Activated naive CD4-positive, alpha-beta T cell treated with anti-CD3 and anti-CD28 coated beads, Interleukin-2, amount 10 ng/mL, durations not matched to agents 7 days and 5 days (primary cell): ENCODE measurements at places on chromosomes 16 and 17.

- DNase-seq = peak; percentile 45
Measured at GRCh38 chr17:63550817-63551639, 751 bp downstream of the DCAF7 start.

DNA sequence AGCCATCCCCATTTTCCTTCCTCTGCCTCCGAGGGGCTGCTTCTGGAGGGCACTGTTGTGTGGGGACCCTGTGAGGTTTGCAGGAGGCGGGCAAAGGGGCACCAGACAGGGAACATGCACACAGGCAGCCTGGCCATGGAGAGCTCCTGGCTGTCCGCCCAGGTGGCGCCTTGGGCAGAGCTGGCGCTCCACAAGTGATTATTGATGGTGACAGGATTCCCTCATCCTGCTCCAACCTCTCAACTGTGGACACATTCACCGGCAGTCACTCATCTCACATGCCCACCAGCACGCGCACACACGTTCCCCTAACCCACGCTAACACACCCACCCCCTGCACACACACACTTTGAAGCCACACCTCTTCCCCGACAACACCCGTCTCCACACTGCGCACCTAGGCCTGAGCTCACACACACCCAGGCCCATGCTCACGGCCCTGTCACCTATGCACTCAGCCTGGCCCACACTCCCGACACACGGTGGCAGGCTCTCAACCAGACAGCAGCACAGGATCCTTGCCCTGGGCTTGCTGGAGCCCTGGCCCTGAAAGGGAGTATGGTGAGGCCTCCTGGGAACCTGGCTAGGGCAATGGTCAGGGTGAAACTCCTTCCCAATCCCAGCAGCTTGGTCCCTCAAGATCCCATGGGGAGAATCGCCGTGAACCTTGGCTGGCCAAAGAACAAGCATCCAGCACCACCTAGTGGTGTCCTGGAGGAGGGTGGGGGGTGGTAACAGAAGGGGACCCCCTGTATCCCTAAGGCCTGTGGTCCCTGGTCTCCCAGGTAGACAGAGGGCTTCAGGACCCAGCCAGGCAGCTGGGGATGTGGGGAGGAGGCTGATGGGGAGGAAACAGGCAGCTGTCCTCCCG, 3.6 kb downstream of the PNMT start:
- DNase-seq = peak; percentile 38

DNA sequence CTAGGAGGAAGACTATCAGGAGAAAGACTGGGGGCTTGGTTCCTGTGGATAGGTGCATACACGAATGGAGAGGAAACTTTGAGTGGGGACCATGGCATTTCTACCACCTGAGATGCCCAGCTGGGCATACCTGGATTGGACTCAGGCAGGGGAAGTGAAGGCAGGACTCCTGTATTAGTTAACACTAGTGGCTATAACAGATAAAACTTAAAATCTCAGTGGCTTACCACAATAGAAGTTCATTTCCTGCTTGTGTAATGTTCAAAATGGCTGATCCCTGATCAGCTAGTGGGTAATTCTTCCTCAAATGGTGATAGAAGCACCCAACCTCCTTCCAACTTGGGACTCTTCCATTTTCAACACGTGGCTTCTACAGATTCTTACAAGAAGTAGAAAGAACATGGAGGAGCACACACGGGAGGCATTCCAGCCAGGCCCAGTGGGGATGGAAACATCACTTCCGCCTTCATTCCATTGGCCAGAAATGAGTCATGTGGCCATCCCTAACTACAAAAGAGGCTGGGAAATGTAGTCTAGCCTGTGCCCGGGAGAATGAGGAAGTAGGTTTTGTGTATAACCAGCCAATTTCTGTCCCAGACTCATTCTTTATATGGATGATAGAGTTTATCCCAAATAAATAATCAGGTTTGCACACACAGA, 112.1 kb downstream of the UTP18 start:
- no peak for DNase-seq

DNA sequence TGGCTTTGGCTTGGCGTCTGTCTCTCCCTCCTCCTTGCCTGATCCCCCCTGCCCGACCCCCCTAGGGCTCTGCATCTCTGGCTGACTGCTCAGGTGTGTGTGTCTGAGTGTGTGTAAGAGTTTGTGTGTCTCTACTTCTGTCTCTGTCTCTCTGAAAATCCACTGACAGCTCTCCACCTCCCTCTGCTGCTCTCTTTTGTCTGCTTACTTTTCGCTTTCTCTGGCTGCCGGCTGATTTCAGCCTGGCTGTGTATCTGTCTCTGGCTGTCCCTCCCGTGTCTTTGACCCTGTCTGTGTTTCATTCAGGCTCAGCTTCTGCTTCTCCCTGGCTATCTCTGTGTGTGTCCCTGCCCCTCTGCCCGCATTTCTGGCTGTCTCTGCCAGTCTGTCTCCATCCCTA, 3.8 kb upstream of the SPEM1 start:
- no peak for DNase-seq

- no peak for DNase-seq
Measured at GRCh38 chr17:58995247-58995940, 111.3 kb downstream of the TRIM37 start.

GRCh38 chr17:33142705-33143299, 150.3 kb downstream of the ASIC2 start:
- peak; percentile 47 for DNase-seq

- DNase-seq = no peak
Measured at GRCh38 chr17:71183066-71183660, 937.7 kb upstream of the SOX9 start.

DNA sequence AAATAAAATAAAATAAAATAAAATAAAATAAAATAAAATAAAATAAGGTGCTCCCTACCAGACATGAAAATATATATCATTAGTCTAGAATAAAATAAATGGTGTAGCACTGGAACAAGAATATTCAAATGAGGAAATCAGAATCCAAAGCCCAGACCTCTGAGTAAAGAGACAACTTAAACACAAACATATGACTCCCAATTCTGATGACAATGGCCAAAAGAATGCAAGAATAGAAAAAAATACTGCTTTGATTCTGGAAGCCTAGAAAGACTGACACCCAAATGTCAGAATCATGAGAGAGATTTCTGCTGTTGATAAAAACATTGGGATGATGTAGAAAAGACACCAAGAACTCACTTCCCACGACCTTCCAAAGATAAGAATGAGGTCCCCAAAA, 27.9 kb downstream of the MYOCD start:
- DNase-seq = no peak

- DNase-seq = no peak
Measured at GRCh38 chr16:2790631-2791030, 3.3 kb upstream of the PRSS33 start.

DNA sequence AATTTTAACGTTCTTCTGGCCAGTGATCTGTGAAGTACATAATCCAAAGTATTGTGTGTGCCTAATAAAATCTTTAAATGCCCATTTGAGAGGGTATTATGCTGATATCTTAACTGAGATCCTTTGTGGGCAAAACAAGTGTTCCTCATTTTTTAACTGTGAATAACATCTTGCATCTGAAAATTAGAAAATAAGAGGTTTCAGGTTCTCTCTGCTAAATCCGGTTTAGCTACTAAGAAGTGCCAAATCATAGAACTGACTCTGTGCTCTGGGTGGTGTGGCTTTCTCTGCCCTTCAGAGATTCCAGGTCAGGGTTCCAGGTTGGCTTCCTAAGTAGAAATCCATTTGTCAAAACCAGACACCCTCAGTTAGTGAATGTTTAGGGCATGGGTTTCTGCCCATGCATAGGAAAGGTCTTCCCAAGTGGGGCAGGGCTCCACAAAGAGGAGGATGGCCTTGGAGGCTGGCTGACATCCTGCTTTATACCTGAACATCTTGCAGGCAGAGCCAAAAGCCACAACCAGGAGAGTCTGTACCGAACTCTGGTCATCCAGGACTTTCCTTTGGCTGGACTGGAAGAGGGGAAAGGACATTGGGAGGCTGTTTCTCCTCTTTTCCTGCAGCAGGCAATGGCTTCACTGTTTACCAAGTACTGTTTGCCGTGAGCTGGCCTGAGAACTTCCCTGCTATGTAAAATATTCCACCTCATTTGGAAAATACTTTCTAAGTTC, 8.5 kb downstream of the ALDH3A2 start:
- no peak for DNase-seq

DNA sequence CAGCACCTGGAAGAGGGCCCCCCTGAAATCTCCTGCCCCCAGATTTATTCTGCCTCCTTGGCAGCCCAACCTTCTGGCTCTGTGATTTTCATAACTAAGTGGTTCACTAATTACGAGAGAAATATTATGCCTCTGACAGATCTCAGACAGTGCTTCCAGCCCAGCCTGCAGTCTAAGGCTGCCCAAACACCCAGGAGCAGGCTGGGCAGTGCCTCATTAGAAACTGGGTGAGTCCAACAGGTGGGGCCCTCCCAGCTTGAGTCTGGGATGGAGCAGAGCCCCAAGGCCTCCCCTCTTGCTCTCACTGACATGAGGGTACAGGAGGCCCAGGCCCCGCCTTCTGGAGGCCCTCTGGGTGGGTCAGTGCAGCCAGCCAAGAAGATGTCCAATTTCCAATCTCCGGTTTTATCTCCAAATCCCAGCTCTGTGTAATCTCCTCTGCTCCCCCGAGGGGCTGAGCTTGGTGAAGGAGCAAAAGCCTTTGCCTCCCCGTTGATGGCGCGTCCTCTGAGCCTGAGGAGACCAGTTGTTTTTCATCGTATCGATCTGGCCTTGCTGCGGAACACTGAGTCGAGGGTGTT, 20.1 kb upstream of the ABCC3 start:
- DNase-seq = no peak

- peak; percentile 55 for DNase-seq
Measured at GRCh38 chr17:57281887-57282286, 25.6 kb downstream of the MSI2 start.

DNA sequence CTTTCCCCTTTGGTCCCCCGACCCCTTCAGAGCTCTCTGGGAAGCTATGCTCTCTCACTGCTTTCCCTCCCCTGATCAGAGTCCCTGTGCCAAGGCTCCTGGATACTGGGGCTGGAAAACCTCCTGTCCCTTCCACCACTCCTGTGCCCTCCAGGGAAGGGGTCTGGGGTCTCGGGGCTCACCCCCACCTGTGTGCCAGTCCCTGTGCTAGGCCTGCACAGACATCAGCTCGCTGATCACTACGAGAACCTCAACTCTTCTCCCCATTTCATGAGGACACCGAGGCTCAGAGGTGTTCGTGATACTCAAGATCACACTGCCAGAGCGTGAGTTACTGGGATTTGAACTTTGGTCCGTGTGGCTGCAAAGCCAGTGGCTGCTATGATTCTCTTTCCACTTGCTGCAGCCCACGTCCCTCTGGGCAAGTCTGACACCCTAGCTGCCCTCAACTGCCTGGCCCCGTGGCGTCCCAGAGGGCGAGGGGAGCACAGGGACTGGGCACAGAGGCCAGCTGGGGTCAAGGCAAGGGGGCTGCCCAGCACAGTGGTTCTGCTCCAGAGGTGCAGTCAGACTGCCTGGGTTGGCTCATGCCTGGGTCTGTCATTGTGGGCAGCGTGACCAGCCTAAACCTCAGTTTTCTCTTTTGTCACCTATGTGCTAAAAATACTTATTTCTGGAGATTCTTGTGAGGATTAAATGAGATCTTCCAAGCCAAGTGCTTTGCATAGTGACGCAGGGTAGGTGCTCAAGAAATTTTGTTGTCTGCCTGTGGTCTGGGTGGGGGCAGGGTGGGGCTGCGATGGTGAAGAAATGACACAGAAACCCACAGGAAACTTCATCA, 43.8 kb upstream of the TOB1 start:
- peak; percentile 87 for DNase-seq

DNA sequence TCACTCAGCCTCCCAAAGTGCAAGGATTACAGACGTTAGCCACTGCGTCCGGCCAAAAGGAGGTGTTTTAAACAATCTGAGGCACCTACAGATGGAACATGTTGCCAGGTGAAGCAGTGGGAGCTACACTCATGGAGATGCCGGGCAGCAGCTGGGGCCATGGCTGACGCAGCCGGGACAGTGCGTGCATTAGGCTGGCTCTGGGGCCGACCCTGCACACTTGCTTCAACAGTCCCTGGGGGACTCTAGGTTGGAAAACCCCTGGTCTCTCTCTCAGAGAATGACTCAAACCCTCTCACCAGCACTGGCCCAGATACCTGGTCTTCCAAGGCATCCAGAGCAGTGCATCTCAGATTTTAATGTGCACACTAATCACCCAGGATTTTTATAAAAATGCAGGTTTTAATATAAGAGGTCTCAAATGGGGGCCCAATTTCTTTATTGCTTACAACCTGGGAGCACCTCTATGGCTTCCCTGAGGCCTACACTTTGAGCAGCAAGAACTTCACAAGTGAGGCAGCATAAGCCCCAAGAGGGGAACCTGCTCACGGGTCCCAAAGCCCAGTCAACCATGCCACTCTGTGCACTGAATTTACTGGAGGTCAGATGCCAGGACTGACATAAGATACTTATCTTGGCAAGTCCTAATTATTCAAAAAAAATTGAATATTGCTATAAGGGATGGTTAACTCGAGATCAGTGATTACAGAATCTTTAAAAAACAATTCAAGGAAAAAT, 70.8 kb upstream of the TRAP1 start:
- DNase-seq = no peak

DNA sequence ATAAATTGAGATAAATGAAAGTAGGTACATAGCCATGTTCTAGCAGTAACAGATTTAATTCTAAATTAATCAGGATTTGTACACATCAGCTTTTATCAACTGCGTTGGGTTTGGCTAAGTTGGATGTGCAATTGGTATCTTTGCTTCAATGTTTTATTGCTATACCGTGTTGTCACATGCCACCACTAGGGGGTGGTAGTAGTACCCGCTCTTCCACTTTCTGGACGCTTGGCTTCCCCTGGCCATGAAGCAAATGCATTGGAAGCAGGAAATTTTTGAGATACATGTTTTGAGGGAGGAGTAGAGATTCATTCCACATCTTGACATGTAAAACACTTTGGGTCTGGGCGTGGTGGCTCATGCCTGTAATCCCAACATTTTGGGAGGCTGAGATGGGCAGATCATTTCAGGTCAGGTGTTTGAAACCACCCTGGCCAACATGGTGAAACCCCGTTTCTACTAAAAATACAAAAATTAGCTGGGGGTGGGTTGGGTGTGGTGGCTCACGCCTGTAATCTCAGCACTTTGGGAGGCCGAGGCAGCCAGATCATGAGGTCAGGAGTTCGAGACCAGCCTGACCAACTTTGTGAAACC, 58.6 kb downstream of the EMP2 start:
- DNase-seq = peak; percentile 55

- DNase-seq = no peak
Measured at GRCh38 chr17:80931421-80932265, 60.0 kb upstream of the CHMP6 start.

GRCh38 chr16:78155791-78156345, 56.4 kb downstream of the WWOX start:
- no peak for DNase-seq

DNA sequence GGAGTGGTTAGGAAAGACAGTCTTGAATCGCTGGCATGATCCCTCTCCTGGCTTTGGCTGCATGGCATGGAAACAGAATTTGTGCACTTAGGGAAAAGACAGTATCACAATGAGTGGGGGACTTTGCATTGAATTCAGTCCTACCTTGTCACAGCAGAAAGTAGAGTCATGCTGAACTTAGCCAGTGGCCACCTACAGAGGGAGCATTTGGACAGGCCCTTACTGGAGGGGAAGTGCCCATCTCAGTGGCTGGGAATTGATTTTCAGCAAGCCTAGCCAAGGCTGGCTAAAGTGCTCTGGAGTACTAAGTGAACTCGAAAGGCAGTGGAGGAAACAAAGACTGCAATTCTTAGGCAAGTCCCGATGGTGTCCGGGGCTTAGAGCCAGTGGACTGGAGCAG, 364.3 kb upstream of the TOM1L1 start:
- DNase-seq = no peak
